Liver (tissue), 10 donors: ENCODE measurements at places on chromosomes 5 and 9.

DNA sequence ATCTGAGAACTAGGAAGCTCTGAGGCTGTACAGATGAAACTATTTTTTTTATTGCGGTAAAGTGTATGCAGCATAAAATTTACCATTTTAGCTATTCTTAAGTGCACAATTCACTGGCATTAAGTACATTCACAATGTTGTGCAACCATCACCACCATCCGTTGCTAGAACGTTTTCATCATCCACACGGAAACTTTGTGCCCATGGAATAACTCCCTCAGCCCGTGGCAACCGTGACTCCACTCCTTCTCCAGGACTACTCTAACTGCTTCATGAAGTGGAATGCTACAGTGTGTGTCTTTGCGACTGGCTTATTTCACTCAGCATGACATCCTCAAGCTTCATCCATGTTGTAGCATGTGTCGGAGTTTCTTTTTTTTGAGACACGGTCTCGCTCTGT, 57.1 kb downstream of the COL23A1 start:
- no peak for DNase-seq

DNA sequence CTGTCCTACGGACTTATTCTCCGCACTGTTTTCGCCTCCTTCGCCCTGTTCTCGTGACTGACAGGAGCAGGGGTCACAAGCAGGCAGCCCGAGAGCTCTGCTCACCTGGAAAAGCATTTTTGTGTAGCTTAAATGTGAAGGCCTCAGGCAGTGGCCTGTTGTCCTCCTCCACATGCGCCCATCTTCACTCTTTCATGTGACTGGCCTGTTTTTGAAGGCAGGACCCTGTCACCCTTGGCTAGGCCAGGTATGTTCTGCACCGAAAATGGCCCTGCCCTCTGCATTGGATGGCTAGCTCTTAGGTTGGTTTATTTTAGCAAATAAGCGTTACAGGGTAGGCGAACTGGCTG, 614 bp upstream of the CPLANE1 start:
- DNase-seq: no peak

DNA sequence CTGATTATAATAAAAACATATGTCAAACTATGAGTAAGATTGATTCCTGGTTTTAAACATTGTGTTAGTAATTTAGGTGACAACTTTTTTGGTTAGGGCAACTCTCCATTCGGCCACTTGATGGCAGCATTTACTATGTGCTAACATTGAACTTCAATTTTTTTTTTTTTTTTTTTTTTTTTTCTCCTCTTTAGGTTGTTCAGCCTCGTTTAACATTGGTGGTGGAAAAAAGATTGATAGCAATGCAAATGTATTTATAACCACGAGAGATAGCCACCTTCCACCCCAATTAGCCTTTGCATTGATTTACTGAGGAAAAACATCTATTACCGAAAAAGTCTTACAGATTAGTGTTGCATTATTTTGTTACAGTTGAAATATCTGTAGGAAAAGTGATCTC, 159.1 kb downstream of the CSNK1G3 start:
- peak; percentile 47 for DNase-seq

DNA sequence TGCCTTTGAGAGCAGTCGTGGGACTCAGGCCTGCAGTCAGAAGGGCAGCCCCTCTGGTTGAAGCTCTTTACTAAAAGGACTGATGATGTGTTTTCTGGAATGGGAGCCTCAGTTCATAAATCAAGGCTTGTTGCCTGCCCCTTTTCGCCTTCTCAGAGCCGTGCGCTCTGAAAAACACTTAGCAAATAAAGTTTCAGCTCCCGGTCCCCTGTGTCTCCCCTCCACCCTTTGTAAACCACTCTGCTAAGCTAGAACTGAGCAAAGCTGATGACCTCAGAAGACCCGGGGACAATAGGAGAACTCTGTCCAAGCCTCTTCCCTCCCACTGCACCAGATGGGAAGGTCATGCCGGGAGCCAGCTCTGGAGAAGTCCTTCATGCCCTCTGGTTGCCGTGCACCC, 39.3 kb upstream of the ADRA1B start:
- DNase-seq: no peak

DNA sequence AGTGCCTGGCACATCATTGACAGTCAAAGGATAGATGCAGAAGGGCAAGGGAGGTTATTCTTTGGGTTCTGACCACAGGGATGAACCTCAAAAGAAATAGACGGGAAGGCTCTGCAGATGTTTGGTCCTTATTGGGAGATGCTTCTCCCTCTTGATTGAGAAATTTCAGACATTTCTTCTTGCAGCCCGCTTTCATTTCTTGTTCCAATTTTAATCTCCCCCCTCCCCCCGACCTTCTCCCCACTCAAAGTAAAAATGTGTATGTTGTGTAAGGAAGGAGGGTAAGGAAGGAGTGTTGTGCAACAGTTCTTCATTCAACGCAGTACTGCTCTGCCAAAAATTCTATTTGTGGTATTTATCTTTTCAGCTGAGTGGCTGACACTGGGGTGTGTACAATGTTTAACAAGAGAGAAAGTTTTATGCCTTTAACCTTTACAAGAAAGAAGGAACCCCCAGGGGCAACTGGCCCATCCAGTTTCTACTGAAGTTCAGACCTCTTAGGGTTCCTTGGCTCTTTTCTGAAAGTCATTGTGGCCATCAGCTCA, 46.3 kb upstream of the TNFSF15 start:
- DNase-seq: no peak

DNA sequence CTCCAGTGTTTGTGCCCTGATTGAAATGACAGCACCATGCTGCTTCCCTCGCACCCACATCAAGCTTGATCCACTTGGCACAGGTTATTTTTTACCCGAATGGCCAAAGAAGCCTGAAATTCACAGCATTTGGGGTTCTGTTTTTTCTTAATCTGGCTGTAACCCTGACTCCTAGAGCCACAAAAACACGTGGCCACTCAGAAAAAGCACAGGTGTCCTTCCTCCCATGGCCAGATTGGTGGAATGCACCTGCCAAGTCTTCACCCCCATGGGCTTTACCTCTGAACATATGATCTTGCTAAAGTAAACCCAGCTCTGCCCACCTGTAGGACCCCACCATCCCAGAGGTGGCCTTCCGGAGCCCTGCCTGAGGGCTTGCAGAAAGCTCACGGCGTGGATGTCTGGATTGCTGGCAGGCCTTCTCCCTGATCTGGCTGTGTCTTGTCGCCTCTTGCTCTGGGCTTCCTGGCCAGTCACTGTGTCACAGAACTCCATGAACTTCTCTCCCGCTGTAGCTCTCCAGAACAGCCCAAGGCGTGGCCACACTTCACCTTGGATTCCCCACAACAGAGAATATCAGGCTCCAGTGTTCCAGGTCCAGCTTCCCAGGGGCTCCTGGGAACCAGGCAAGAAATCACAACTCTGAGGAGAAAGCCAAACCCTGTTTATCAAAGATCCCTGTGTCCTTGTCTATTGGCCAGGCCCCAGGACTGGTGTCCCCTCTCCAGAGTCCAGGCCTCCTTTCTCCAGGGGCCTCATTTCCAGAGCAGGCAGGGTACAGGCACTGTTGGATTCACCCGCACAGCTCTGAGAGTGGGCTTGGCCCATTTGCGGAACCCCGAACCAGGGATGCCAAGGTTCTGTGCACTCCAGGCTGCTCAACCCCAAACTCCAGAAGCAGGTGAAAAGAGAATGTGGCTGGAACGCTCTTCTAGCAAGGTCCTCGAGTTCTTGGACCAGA, 272.5 kb downstream of the SYK start:
- no peak for DNase-seq

DNA sequence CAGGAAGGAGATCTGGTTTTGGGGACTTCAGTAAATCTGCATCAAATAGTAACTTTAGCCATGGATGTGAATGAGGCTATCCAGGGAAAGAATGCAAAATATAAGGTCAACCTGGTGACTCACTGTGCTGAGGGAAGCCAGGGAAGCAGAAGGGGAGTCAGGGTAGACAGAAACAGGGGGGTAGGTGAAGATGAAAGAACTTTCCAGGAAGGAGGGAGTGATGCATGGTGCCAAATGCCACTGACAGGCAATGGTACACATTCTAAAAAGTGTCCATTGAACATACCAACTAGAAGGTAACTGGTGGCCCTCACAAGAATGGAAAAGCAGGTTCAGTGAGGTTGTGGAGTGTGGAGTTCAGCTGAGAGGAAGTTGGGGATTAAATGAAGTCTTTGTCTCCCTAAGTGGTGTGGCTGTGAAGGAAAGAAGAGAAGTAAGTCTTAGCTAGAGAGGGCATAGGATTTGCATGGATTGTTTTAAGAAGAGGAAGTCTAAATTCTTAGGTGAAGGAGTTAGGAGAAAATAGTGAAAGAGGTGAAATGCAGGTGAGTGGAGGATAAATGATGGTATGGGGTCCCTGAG, 35.5 kb downstream of the PALM2AKAP2 start:
- DNase-seq: no peak

DNA sequence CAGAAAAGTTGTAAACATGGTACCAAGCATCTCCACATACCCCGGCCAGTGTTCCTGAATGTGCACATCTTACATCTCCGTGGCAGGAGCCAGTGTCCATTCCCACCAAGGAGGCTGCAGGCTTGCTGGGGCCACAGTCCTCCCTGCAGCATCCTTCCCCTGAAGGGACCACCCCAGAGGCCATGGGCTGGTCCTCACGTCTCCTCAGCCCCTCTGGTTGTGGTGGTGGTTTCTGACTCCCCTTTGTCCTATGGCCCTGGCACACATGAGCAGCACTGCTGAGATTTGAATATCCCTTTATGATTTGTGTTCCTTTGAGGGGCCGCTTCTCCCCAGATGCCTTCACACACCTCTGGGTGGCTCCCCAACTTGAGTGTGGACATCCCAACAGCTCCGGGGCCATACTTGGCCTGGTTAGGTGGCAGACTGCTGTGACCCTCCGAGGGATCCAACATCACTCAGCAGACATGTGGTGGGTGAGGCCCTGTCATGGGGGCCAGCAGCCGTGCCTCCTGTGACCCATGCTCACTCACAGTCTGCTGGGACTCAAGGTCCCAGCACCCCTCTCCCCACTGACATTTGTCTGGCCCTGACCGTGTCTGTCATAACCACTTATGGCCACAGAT, 14.3 kb downstream of the PHF2 start:
- DNase-seq: peak; percentile 30

GRCh38 chr9:111483439-111483857, 735 bp downstream of the ECPAS start:
- peak; percentile 64 for DNase-seq

- no peak for DNase-seq
These were observed 306.5 kb upstream of the RPS23 start for GRCh38 chr5:82584631-82585030.

- DNase-seq: no peak
These were observed 17.7 kb downstream of the RFX3 start for GRCh38 chr9:3508078-3508431.

GRCh38 chr9:129569502-129570449, 51.1 kb downstream of the C9orf50 start:
- no peak for DNase-seq
